ENCODE measurements at places on chromosomes 16 and 17.
A peak's percentile ranks its signal among the peaks of the same experiment; 100 is the strongest.

GRCh38 chr17:71922439-71922838, 198.4 kb upstream of the SOX9 start:
- no peak for DNase-seq

DNA sequence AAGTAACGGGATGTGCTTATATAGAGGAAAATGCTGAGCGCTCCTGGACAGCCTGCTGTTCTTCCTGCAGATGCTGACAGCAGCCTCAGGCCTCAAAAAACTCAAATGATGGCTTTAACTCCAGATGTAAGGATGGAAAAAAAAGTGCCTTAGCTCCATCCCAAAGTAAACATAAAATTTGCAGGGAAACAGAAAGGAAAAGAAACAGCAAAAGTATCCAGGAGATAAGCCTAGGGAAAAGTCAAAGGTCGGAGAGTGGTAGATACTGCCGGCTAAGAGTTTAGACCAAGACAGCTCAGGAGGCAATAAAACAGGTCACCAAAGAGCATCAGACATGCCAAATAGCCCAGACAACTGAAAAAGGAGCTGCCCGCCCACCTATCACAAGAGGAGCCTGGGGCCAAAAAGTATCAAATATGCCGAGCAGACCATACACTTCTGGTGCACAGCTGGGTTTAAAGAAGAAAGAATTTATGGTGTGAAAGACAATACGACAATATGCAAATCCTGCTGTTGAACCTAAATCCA, 6.9 kb downstream of the KRT31 start:
- DNase-seq = no peak

DNA sequence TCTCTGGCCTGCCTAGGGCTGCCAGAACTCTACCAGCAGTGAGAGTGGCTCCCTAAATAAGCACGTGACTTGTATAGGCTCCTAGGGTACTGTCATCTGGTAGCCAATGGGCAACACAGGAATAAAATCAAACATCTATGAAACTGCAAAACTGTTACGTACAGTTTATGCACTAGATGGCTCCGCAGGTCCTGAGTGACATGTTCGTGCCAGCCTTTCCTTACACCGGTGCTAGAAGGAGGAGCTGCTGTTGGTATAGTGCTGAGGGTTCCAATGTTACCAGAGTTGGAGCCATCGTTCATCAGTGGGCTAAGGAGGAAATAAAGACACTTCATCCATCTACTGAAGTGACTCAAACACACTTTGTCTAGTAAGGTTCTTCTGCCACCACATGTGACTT, 63.2 kb upstream of the TRAP1 start:
- no peak for DNase-seq

GRCh38 chr16:5001571-5001970, 32.2 kb downstream of the NAGPA start:
- DNase-seq = no peak

GRCh38 chr16:51236583-51236982, 85.5 kb upstream of the SALL1 start:
- DNase-seq = no peak

GRCh38 chr16:10387188-10387617, 1.3 kb downstream of the ATF7IP2 start:
- DNase-seq = no peak

- no peak for DNase-seq
These were observed 30.5 kb downstream of the TANGO6 start for GRCh38 chr16:68873635-68874471.

- no peak for DNase-seq
These were observed 9.2 kb downstream of the SGSM2 start for GRCh38 chr17:2346475-2346874.

- DNase-seq = no peak
These were observed 1.0 kb downstream of the MGRN1 start for GRCh38 chr16:4625560-4626159.

DNA sequence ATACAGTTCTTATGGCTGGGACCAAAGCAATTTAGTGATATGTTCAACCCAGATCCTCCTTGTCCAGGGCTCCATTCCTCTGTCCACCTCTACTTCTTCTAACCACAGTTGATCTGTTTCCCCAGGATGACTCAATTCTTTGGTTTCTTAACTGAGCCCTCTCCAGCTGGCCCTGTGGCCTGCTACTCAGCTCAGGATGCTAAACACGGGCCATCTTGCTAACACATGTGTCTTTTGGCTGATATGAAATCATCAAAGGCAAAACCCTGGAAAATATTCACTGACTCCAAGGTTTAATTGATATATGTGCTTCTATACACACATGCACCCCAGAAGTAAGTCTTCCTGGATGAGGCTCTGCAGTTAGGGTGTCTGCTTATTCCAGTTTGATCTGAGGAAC, 43.8 kb downstream of the SHISA6 start:
- no peak for DNase-seq

GRCh38 chr16:84234321-84235241, 5.2 kb downstream of the KCNG4 start:
- DNase-seq = no peak

DNA sequence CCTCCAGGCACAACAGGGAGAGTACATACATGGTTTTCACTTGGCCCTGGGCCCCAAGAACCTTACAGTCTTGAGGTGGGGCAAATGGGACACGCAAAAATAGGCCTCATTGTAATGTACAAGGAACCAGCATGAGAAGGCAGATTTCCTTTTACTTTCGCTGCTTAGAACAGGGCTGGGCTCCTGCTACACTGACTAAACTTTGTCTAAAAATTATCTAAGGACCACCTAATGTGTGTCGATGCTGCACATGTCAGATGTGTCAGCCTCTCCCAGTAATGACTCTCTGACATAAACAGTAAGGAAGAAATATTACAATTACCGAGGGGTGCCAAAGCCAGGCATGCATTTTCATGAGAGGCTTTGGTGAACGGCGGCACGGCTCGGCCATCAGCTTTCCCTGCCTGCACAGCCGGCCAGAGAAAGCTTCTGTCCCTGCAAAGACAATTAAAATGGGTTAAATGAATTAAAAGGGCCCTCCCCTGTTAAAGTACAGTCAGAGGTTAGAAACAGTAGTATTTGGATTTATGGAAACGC, 224.2 kb upstream of the IRX3 start:
- no peak for DNase-seq

GRCh38 chr17:82331345-82331939, 2.1 kb downstream of the SECTM1 start:
- DNase-seq = no peak

DNA sequence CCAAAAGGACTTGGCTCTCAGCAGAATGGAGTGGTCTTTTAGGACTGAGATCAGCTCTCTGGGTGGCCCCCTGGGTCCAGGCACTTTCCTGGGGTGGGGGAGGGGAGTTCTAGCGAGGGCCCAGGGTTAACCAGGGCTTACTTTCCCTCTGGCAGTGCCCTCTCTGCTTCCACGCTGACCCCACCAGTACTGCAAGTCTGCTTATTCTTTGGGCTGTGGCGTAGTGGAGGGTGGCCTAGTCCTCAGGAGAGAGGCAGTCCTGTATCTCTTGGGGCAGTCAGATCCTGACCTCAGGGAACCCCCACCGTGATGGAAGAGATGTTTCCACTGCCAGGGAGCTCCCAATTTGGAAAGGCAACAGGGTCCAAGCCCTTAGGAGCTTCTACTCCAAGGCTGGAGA, 79.4 kb downstream of the CCDC182 start:
- no peak for DNase-seq

- DNase-seq = no peak
These were observed 368.2 kb downstream of the SNX29 start for GRCh38 chr16:12344577-12345343.

DNA sequence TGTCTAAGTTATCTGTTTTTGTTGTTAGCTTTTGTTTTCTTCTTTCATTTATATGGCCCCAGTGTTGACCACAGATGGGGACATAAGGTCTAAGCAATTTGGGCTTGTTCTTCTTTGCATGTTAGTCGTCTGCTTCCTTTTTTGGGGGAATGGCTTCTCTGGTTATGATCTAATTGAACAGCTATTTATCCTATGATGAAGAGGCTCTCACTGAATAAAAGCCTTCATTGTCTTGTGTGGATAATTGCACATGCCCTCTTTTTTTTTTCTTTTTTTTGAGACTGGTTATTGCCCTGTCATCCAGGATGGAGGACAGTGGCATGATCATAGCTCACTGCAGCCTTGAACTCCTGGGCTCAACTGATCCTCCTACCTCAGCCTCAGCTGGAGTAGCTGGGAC, 13.7 kb downstream of the SMARCE1 start:
- DNase-seq = no peak

- peak; percentile 31 for DNase-seq
These were observed 491 bp downstream of the IST1 start for GRCh38 chr16:71895679-71896365.

- DNase-seq = no peak
These were observed 15.1 kb downstream of the SCIMP start for GRCh38 chr17:5219536-5219935.

DNA sequence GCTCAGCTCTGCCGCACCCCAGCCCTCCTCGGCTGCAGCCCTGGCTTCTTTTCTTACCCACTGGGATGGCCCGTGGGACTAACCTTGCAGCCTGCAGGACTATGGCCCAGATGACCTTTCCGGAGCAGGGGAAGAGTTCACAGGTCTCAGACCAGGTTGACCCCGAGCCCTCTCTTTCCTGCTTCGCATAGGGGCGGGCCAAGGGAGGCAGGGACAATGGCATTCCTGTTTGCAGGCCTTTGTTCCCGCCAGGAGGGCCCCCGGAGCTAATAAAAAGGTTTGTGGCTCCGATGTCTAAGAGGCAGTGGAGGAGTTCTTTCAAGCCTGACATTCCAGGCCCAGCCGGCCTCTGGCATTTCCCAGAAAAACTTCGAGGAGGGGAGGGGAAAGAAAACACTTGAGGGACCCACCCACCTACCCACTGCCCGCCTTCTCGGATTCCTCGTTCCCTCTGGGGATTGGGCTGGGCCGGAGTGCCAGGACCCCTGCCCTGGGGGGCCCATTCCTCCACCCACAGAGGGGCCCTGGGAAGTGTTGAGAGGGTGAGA, 5.8 kb upstream of the SOCS3 start:
- DNase-seq = no peak

DNA sequence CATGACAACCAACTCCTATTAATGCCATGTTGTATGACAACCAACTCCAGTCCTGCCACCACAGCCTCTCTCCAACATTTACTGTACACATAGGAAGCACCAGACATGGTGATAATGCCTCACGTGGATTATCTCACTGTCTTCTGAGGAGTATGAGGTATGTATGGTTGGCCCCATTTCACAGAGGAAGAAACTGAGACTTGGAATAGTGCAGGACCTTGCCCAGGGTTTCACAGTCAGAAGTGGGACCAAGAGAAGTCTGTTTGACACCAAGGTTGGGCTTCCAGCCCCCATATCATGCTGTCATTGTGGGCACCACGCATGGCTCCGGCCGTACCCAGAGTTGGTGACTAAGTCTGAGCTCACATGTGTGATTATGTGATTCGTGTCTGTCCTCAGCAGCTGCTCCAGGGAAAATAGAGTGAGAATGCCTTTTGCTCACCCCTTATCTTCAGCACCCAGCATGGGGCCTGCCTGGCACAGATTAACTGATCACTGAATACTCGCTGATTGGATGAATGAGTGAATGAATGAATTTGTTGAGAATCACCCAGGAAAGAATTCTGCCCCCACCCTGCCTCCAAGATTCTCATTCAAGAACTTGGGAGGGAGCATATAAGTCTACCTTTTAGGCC, 204.1 kb upstream of the NLRP1 start:
- no peak for DNase-seq

DNA sequence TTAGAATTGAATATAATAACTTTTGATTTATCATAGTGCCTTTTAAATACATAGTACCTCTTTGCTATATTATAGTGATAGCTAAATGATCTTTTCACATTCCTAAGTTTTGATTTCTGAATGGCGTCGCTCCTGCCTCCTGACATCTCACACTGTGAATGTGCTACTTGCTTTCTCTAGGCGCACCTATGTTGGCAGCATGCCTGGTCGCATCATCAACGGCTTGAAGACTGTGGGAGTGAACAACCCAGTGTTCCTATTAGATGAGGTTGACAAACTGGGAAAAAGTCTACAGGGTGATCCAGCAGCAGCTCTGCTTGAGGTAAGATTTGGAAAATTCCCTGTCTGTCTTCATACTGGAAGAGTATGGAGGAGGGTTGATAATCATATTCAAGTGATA, 29.8 kb upstream of the ABCC11 start:
- DNase-seq = no peak

- peak; percentile 84 for DNase-seq
These were observed 3.1 kb upstream of the SETD6 start for GRCh38 chr16:58511933-58512815.
